ENCODE measurements at places on chromosomes 6 and 20.

GRCh38 chr6:38065734-38066305 is 246.3 kb downstream of the ZFAND3 start:
- DNase-seq = no peak

- DNase-seq = peak; percentile 90
Observed at GRCh38 chr20:35146920-35147574, at the start of gene EDEM2. Gene EDEM2 (minus strand): TSS chr20:35147336. CDS start chr20:35147258, 78 bp downstream.

DNA sequence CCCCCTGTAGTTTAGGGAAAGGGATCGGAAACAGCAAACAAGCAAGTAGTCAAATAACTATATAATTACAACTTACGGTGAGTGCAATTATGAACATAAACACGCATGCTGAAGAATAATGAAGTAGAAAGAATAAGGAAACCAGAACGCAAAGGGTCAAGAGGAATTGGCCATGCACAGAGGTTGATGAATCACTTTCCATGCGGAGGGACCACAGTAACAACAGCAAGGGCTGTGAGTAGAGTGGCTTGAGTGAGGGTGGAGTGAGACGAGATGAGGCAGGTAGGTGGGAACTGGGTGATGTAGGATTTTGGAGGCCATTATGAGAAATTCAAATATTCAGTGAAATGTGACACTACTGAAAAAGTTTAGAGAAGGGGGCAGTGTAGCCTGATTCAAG is 112.2 kb upstream of the LAMP5 start:
- DNase-seq = no peak

GRCh38 chr20:52200870-52201269 is 9.3 kb upstream of the ZFP64 start:
- no peak for DNase-seq
